Breast epithelium (tissue), 4 donors: ENCODE measurements at places on chromosomes 2 and 18. TPM values are rescaled to one million over a fixed set of nuclear protein-coding genes. Genes with fewer than 3 reads are reported as not detected.

GRCh38 chr2:162123806-162124758, 28.0 kb downstream of the GCG start:
- DNase-seq: no peak

DNA sequence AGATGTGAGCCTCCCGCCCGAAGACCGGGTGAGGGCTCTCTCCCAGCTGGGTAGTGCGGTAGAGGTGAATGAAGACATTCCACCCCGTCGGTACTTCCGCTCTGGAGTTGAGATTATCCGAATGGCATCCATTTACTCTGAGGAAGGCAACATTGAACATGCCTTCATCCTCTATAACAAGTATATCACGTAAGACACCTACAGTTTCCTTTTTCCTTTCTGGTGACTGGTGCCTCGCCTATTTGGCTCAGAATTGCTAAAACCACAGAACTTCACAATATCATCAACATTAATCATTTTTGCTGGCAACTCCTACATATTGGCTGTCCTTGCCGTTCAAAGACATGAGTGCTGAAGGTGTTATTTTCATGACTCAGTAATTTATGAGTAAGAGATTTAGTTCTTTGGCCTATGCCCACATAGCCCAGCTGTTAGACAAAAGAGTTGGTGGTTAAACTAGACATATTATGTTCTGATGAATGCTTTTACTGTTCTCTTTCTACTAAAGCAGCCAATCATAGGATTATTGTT, 2.2 kb downstream of the STAMBP start:
- DNase-seq: no peak

DNA sequence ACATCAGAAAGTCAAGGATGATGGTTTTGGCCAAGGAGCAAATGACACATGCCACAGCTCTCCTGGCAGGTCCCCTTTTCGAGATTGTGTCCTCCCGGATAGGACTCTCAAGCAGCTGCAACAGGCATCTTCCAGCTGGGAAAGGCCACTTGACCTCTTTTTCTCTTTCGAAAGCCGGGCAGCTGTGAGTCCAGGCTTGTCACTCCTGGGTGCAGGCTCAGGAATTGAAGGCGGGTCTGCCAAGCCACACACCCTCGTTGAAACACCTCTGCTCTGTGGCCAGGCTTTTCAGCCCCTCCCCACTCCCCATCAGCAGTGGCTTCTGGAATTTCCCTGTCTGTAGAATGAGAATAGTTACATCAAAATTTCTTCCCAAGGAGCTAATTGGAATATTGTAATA, 98.0 kb downstream of the CCDC138 start:
- no peak for DNase-seq

GRCh38 chr2:105926960-105927678, 182.4 kb downstream of the NCK2 start:
- no peak for DNase-seq

- no peak for DNase-seq
Measured at GRCh38 chr2:111166115-111166514, 45.4 kb downstream of the BCL2L11 start.

DNA sequence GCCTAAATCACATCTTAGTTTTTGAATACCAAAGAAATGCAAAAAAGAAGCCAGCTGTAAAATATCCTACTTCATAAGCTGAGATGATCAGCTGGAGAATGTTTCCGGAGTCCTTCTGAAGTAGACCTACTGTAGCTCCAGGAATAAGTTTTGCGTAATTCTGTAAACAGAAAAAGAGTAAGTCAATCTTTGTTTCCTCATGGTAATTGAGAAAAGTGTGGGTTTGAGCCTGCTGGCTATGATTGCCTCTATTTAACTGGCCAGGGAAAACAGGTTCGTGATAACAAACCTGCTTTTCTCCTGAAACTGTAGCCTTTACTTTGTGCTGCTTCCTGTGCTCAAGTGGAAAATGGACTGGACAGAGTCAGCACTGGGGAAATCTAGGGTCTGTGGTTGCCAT, 58.2 kb downstream of the ITGB6 start:
- DNase-seq: no peak

DNA sequence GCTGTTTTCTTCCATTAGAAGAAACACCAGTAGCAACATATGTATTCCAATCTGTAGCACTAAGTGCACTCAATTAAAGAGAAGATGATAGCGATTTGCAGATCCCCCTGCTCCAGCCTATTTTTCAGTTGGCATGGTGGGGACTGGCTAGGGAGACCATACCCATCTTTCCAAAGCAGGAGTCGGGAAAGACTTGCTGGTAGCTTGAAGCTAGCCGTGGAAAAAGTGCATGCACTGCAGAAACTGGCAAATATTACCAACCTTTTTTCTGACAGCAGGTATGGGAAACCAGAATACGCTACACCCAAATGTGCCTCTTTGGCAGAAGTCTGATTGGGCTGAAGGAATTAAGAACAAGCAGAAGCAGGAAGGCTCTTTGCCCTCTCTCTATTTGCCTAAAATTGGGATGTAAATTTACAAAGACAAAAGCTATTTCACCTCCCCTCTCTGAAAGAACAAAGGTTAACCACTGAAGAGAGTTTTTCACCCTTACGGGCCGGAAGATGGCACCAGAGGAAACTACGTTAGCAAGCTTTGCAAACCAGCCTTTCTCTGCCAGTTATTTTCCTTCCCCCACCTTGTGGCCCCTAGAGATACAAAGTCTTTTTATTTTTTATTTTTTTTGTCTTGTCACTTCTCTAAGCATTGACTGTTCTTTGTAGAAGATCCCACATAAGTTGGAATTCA, 273.1 kb downstream of the DLGAP1 start:
- no peak for DNase-seq

The TACR1 gene
- 2.4 TPM for total RNA-seq

DNA sequence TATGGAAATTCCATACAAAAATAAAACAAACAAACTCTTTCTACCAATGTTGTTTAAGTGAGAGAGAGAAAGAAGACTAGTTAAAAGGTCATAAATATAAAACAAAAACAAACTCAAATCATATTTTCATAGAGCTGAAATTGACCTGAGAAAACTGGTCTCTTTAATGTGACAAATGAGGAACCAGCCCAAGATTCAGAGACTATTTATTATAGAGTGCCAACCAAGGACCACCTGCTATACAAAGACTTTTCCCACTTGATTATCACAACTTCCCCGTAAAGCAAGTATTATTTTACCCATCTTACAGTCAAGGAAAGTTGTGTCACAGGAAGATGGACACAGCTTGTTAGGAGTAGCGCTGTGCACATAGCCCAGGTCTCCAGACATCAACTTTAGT, 13.3 kb downstream of the ANKRD44 start:
- no peak for DNase-seq
